T-helper 22 cell (primary cell): ENCODE measurements at places on chromosomes 2 and 18.

DNA sequence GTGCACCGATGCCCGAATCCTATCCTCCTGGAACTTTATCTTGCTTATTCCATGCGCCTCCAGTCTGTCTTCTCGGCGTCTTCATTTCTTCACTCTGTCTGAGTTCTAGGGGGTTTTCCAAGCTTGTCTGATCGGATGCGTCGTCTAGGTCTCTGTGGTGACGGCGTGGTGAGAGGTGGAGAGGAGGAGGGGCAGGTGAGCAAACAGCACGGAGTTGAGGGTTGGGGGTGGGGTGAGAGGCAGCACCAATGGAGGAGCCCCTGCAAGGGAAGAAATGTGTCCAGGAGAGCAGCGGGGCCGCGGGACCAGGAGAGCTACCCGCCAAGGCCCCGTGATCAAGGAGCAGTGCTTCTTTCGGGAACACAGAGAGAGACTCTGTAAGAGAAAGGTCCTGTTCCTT, 131.3 kb upstream of the TWIST2 start:
- DNase-seq, result no peak

GRCh38 chr18:63508596-63508995, 31.8 kb downstream of the SERPINB5 start:
- no peak for DNase-seq

GRCh38 chr2:157339965-157340655, 14.5 kb upstream of the ERMN start:
- no peak for DNase-seq

DNA sequence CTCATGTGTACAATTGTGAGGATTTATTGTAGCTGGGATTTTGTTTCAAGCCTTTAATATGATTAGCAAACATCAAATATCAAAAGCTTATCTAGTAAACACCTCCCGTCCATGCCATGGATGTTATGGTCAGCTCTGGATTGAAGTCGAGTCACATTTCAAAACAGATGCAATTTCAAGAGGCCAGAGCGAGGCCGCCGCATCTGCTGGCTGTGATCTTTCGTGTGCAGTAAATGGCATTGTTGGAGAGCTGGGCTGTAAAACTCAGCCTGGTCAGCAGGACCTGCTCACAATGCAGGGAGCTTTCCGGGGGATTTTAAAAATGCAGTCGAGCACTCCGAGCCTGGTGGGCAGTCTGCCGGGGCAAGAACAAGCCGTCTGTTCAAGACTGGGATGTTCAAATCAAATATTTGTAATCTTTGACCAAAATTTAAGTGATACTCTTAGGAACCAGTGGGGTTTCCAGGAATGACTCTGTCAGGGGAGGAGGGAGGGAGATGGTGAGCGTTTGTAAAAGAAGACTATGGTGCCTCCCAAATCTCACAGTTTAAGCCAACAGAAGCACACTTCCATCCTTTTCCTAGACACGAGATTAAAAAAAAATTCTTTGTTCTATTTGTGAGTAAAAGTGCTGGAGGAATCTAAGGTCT, 97.6 kb downstream of the MYCN start:
- DNase-seq, result no peak

GRCh38 chr2:205296959-205297358, 385.3 kb upstream of the NRP2 start:
- no peak for DNase-seq
